ENCODE measurements at places on chromosomes 4 and X.

DNA sequence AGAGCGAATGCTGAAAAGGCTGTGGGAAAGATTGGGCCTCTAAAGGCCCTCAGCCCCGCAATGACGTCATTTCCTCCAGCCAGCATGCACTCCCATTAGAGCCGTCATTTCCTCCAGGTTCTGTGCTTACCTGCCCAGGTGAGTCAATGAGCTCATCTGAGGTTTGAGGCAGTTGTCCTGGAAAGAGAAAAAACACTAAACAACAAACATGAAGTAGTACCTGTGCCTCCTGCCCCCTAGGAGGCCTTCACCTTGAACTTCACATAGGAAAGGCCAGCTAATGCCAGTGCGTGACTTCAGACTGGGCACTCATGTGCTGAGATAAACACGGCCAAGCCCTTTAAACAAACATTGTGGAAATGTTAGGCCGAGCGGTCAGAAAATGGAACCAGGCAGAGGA lies 55.9 kb downstream of the FHDC1 start:
- no peak for DNase-seq

DNA sequence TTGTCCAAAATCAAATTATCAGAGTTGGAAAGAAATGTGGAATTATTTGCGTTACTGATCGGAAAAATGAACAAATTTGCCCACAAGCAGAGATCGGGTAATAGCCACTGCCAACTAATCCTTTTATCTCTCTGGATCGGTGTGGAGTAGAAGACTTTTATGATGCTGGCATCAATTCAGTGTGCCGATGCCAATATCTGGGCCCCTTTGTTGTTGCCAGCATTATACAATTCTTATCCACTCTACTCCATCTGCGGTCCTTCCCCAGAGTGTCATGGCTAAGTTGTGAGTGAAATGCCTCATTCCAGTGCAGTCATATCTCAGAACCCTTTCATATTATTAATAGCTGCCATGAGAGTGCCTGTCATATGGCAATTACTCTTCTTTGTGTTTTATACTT lies 660.2 kb downstream of the ADGRL3 start:
- DNase-seq = no peak

DNA sequence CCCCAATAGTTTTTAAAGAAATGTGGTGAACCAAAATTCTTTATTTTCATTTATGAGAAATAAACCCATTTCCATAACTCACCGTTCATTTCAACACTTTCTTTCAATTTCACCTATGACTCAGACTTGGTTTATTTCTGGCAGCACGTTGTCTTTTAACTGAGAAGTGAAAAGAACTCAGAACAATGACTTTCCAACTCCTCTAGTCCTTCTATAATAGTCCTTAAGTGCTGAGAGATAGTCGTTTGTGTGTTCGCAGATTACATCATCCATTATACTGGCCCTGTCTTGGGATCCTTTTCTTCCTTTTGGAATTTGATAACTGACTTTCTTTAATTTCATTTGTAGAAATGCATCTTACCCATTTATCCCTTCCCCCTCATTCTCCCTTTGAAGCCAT lies 113.6 kb downstream of the GLUD2 start:
- DNase-seq = peak; percentile 17

DNA sequence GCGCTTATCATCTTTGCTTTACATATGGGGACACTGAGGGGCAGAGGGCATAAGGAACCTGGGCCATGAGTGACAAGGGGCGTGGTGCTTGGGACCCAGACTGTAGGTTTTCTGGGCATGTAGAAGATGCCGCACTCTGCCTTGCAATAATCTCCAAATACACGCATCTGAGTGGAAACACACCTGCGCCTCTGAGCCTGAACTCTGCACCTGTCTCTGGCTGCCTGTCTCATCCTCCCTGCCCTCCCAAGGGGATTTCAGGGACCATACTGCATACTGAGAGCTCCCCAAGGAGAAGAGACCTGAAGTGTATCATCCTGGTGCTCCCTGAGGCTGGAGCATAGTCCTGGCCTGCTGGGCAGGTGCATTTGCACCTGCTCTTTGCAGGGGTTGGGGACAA lies 34.7 kb upstream of the ASMTL start:
- DNase-seq = no peak

DNA sequence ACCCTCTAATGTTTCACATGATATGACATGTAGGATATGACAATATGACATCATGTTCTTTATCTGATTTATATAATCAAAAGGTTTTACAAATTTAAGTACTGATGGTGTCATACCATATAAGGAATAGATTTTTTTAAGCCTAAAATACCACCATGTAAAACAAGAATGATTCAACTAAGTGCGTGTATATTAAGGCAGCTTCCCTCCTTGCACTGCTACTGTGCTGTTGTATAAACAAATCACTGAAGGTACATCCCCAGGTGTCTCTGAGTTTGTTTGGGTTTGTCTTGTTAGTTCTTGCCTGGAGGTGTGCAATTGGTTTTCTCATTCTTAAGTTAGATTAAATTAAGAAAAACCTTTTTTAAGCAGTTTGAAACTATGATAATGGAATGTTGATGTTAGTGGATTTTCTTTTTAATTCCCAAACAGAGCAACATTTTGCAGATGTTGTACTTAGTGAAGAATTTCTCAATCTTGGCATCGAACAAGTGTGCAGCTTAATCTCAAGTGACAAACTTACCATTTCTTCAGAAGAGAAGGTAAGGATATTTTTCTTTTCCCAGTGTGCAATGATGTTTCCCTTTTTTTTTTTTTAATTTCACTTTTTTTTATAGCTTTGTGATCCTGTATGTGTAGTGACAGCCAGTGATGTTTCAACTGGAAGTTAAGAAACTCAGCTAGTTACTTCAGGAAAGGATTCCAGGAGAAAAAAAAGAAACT lies 33.4 kb upstream of the MSMO1 start:
- no peak for DNase-seq

- no peak for DNase-seq
Measured at GRCh38 chr4:152626790-152627189, 53.0 kb downstream of the TMEM154 start.

DNA sequence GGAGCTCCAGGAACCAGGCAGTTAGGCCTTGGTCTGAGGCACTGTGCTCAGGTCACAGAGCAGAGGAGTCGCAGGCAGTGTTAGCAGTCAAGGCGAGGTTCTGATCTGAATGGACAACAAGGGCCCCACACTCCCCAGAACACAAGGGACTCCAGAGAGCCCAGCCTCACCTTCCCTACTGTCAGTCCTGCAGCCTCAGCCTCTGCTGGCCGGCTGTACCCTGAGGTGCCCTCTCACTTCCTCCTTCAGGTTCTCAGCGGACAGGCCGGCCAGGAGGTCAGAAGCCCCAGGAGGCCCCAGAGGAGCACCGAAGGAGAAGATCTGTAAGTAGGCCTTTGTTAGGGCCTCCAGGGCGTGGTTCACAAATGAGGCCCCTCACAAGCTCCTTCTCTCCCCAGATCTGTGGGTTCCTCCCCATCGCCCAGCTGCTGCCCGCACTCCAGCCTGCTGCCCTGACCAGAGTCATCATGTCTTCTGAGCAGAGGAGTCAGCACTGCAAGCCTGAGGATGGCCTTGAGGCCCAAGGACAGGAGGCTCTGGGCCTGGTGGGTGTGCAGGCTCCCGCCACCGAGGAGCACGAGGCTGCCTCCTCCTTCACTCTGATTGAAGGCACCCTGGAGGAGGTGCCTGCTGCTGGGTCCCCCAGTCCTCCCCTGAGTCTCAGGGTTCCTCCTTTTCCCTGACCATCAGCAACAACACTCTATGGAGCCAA lies 26.2 kb downstream of the MAGEA9 start:
- DNase-seq = no peak

DNA sequence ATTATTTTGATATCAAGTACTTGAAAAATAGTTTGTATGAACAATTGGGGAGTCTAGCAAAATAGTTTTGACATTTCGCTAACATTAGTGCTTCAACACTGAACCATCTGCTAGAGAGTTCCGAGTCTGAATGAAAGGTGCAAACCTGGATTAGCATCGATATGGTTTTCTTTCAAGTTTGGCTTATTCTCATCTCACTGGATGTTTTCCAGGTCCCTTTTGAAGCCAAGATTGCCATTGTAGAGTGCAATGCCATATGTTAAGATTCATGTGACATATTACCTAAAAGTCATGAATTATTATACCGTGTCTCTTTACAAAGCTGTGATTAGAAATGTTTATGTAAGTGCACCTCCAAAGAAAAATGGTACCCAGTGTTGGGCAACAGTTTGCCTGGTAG lies 36.8 kb upstream of the NAA11 start:
- no peak for DNase-seq

- DNase-seq = no peak
Measured at GRCh38 chrX:55026143-55026542, 4.6 kb downstream of the ALAS2 start.

DNA sequence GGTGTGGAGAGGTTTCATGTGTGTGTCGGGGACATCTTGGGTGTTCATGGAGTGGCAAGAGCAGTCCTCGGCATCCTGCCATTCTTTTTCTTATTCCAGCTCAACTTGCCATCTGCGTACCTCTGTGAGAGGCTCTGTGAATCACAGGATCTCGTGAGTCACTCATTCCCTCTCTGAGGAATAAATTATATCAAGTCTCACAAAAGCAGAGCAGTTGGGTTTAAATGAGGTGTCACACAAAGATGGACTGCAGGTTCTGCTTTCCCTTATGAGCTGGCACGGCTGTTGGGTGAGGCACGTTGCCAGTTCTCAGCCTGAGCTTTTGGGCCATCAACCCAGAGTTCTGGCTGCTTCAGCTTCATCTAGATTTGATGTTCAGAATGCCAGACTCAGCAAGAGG lies 6.8 kb upstream of the OCIAD2 start:
- no peak for DNase-seq

DNA sequence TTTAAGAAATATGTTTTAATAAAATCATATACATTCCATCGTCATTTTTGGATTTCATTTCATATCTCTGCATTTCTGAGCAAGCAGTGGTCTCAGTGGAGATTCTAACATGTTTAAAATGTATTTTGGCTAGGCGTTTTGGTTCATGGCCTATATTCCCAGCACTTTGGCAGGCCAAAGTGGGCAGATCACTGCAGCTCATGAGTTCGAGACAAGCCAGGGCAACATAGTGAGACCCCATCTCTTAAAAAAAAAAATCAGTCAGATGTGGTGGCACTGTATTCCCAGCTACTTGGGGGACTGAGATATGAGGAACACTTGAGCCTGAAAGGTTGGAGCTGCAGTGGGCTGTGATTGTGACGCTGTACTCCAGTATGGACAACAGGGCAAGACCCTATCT lies 67.5 kb upstream of the RAB33B start:
- no peak for DNase-seq

GRCh38 chr4:834368-835147 lies 8.6 kb upstream of the CPLX1 start:
- DNase-seq = no peak

GRCh38 chr4:108536577-108536976 lies 83.8 kb upstream of the RPL34 start:
- DNase-seq = no peak

- DNase-seq = peak; percentile 20
Measured at GRCh38 chr4:68249434-68249833, 3.9 kb upstream of the TMPRSS11B start.

DNA sequence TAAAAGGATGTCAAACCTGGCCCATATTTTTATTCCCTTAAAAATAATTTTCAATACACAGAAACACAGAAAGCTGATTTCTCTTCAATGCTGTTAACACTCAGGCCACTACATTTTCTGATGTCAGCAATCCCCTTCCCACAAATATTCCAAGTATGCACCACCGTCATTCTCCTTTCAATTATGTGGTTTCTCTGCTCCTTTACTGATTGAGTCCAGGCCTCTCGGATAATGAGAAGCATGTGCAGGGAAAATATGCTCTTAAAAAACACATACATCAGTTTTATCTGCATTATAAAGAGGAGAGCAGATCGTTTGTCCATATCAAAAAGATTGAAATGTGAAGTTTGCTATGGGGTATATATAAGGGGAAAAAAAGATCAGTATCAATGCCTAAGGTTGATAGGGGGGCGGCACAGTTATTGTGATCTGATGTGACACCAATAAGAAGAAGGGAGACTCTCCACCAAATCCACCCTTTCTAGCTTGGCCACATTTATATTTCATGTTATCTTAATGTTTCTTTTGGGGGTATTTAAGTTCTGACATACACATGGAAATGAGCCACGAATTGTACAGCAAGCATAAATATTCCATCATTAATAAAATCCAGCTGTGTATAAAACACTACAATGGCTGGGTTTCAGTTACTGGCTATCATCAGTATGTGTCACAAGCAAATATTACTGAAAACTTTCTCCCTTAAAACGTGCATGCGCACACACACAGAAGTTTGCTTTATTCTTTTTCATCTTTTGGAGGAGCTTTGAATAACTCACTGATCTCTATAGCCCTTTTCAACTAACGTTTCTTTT lies 6.4 kb downstream of the AMOT start:
- no peak for DNase-seq

GRCh38 chr4:15935504-15936402 lies 2.8 kb downstream of the FGFBP1 start:
- DNase-seq = no peak

- DNase-seq = no peak
Measured at GRCh38 chrX:96424007-96424406, 260.6 kb upstream of the DIAPH2 start.

DNA sequence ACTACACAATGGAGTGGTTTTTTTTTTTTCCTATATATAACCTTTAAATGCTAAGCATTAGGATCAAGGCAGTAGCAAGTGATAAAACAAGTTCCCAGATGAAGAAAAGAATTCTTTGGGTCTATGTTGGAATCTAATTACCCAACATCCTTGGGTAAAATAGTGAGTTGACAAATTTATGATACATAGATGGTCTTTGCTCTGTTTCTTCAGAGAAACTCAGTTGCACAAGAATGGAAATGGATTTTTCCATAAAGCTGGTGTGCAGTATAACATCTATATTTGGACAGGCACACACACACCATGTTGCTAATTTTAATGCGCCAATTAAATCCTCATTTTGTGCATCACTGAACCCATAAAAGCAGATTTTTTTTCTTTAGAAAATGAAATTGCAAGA lies 137.0 kb upstream of the MED14 start:
- DNase-seq = no peak

DNA sequence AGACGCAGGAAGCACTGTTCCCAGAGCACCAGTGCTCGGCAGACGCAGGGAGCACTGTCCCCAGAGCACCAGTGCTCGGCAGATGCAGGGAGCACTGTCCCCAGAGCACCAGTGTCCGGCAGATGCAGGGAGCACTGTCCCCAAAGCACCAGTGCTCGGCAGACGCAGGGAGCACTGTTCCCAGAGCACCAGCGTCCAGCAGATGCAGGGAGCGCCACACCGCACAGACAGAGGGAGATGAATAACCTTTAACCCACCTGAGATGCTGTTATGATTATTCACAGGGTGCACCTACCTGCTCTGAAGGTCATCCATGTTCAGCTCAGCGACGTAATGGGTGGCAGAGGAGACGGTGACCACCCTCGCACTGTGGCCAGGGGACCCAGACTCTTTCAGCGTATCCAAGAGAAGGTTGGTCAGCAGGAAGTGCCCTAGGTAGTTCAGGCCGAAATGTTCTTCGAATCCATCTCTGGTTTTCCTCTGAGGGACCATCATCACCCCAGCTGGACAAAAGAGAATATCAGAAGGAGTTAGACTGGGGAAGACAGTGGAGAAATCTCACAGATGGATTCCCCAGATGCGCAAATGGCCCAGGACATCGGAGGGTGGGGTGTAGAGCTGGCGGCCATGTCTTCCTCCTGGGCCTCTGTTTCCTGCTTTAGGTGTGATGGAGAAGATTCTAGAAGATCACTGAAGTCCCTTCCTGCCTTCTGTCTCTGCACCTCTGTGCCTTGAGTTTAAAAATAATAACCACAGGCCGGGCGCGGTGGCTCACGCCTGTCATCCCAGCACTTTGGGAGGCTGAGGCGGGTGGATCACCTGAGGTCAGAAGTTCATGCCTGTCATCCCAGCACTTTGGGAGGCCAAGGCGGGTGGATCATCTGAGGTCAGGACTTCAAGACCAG lies 234.1 kb downstream of the DHRSX start:
- no peak for DNase-seq

All from GM10248 (cell line).